ENCODE measurements at places on chromosomes 2 and 18.

- no peak for DNase-seq
Observed at GRCh38 chr2:101623031-101623521, 74.4 kb upstream of the MAP4K4 start.

DNA sequence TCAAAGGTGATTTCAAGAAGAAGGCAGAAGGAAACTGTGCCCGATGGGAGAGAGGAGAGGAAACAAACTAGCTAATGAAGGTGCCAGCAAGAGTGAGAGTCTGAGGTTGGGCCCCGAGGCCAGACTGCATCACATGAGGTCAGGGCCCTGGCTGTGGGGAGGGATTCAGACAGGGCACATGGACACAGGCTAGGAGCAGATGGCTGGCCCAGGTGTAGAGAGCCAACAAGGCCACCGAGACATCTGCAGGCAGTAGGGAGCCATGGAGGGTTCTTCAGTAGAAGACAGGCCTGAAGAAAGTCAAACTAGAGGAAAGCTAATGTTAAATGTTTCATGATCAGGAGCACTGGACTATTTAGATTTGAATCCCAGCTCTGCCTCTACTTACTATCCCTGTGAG lies 755.0 kb upstream of the RAB6C start:
- no peak for DNase-seq

DNA sequence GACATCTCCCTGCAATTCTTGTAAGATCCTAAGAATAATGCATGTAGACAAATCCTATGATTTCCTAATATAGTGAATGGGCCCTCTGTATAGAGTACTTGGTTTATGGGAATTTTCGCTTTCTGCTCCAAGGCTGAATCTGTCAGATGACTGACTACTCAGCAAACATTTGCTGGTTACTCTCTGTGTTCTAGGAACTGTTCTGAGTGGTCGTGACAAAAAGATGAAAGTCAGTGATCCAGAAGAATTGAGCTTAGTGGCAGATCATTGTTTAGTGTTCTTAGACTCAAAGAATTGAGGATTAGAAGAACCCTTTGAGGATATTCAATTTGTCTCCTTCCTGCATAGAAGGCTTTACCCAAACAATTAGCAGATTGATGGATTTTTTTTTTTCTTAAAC lies 10.0 kb downstream of the XRCC5 start:
- DNase-seq, result no peak

DNA sequence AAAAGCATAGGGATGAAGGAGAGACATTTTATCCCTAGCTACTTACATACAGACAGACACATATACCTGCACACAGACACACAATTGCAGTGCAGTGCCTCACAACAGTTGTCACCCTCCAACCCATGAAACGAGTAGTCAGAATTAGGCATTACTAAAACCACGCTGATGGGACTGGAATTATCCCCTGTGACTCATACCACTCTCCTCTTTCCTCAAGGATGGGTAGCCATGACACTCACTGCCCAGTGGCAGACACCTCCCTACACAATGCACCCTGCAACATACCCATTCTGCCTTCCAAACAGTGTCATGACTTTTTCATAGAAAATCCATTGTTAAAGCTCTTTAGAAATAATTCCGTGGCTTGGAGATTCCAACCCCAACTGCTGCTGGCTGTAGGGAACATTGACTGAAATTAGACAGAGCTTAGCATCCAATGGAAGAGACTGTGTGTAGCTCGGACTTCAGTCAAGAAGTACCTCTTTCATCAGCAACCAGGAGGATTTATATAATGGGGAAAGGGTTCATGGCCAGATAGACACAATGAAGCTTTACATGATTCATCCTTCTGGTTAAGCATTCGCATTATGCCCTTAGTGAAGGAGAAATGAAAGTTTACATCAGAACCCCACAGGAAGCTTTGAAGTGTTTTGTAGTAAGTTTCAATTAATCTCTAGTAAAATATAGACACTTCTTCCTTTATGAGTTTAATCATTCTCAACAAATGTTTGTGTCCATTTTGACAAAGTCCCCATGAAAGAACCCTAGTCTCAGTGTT lies 155.2 kb downstream of the FBXO15 start:
- DNase-seq, result no peak

DNA sequence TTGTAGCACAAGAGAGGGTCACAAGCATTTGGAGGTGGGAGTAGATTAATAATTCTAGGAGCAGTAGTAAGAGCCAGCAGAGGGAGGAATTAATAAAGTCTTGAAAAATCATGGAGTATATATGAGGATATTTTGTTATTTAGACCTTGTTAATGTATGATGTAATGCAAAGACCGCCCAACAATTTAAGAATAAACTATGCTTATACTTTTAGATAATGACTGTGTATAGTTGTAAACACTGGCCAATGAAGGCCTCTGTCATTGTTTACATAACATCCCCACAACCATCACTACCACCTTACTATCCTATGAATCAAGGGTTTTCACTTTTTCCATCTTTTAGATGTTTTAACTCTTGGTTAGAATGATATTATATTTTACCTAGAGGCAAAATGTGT lies 37.6 kb downstream of the OSR1 start:
- DNase-seq, result no peak

- no peak for DNase-seq
Observed at GRCh38 chr2:214856137-214856536, 46.7 kb upstream of the BARD1 start.

- DNase-seq, result no peak
Observed at GRCh38 chr2:154507186-154507585, 191.3 kb upstream of the KCNJ3 start.

- no peak for DNase-seq
Observed at GRCh38 chr2:31240381-31241365, 6.7 kb downstream of the EHD3 start.

GRCh38 chr2:71417300-71418202 lies 35.8 kb upstream of the DYSF start:
- no peak for DNase-seq

DNA sequence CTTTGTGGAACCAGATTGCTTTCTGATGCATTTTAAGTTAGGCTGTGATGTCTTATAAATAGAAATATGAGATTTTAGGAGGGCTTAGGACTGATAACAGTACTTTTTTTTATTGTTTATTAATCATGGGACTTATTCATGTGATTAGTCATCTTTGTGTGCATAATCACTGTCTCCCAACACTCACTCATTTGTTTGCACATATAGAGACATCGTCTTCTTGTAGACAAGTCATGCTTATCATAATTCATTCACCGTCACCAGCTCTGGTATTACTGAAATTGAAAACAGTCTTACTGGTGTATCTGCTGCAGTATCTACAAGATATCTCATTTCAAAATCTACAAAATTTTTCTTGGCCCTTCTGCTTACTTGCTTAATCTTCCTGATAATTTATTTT lies 45.8 kb downstream of the WDR7 start:
- no peak for DNase-seq

DNA sequence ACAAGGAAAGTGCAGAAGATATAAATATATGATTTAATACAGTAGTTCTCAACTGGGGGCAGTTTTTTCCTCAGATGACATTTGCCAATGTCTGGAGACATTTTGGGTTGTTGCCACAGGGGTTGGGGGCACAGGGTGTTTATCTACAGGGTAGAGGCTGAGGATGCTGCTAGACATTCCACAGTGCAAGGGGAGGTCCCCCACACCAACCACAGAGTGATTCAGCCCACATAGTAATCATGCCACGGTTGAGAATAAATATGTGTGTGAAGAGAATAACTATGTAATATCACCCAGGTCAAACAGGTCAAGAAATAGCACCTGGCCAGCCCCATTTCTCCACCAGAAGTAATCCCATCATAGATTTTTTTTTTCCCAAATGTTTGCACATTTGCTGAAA lies 17.9 kb downstream of the DYSF start:
- no peak for DNase-seq

DNA sequence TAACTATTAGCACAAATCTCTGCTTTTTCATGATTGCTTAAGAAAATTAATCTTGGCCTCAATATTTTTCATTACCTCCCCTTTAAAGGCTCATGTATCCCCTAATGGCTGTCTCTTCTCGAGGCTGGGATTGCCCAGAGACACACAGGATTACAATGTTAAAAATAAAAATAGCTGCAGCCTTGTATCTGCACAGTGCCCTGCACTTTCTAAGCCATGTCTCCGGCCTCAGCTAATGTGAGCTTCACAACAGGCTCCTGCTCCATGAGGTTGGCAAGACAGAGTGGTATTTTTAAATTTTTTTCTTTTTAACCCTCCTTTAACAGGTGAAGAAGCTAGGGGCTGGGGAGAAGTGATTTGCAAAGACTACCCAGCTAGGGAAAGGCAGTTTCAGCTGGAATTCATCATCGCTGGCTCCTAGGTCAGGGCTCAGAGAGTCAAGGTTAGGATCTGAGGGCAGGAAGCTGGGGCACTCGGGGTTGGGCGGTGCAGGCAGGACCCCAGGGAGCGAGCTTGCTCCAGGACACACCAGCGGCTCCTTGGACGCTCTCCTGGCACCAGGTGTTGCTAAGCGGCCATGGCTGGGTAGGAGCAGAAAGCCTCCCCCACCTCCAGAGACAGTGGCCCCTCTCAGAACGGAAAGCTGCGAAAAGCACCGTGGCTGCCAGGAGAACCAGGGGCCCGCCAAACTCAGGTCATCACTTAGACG lies 135.6 kb downstream of the SMAD2 start:
- no peak for DNase-seq

DNA sequence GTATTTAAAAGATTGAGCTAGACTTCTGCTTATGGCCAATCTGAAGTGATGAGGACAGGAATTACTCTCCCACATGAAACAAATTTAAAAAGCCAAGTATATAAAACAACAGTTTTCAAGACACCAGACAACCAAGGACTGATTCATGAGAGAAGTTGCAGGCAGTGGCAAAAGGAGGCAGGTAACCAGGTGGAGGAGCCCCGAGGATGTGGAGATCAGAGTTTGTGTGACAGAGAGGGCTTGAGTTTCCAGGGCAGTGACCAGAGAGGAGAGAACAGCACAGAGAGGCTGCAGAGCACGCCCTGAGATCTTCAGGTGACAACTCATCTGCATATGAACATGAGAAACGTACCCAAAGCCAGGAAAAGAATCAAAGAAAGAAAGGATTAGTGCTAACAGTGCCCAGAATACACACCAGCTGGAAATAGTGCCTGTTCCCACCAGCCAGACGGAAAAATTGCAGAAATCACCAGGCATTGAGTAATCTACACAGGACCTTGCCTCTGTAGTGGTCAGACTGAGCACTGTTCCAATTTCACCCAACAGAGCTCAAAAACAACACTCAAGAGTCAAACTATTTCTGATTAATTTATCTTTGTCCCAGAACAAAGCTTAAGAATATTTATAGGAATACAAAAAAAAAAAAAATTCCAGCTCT lies 173.1 kb downstream of the SEPTIN10 start:
- no peak for DNase-seq

DNA sequence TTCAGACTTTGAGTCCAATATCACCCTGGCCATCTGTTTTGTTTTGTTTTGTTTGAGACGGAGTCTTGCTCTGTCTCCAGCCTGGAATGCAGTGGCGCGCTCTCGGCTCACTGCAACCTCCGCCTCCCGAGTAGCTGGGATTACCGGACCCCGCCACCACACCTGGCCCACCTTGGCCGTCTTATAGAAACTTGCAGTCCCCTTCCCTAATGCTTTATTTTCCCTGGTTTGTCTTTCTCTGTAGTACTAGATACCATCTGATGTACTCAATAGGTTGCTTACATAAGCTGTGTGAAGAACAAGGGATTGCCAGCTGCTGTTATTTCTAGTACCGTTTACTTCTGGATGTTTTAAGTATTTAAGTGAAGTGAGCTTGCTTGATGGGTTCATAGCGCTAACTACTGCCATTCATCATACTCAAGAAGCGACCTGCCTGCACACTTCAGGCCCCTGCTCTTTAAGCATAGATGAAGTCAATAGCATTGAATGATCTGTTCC lies 1.2 kb downstream of the RPL31 start:
- no peak for DNase-seq

GRCh38 chr2:109711230-109712122 lies 82.6 kb upstream of the RGPD5 start:
- no peak for DNase-seq

DNA sequence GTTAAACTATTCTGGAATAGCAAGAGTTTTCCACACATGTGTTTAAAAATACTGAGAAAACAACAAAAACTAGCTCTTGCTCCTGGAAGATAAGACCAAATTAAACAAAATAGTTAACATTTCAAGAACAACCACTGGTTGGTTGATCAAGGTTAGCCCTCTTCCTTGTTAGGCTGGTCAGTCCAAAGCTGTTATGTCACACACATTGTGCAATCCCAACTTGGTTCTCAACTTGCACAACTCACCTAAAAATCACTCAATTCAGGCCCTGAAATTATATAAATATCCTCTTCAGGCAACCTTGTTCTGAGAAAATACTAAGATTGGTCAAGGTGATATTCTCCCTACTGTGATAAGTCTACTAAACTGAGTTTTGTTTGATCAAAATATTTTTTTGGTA lies 169.7 kb upstream of the LRP1B start:
- no peak for DNase-seq

DNA sequence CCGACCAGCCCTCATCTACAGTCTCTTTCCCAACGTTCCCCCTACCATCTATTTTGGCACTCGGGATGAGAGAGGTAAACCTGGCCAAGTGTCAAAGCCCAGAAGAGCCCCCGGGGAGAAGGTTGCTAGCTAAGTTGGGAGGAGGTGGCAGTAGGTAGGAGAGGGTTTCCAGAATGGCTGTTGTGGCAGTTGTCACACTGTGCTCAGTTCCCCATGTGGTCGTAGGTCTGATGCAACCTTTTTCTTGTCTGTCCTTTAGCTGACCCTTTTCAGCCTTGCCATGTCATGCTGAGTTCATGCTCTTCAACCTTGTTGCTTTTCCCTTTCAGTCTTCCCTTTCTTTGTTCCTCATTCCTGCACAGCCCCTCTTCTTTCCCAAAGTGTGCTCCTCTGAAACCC lies 34.5 kb downstream of the TTLL4 start:
- DNase-seq, result no peak

DNA sequence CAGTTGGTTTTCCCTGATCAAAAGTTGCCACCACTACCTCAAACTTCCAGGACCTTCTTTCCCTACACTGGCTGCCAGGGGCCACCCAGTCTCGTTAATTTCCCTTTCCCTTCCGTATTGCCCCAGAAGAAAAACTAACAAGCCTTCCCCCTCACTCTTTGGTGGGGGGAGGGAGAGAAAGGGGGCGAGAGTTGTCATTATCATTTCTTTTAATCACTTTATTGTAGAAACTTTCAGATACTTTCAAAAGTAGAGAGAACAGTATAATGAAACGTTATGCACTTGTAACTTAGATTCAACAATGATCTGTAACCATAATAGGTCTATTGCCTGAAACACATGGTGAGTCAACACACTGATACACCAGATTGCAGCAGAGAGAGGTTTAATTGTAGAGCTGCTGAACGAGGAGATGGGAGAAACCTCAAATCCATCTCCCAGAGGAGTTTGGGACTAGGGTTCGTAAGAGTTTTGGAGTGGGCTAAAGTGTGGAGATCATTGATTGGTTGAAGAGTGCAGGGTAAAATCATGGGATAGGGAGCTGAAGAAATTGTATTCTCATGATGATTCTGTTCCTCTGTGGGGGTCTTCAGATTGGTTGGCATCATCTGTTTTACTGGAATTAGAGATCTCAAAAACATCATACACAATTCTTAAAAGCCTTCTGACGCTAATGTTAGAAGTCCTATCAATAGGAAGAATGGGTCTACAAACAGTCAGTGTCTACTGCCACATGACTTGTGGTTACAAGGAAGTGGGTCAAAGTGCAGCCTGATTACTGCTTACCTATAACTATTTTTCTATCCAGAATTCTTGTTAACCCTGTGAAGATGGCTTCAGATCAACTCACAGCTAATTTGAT lies 2.6 kb upstream of the RNF149 start:
- no peak for DNase-seq

Data from NCI-H1048 (cell line).